ENCODE measurements at places on chromosomes 12 and 14.

DNA sequence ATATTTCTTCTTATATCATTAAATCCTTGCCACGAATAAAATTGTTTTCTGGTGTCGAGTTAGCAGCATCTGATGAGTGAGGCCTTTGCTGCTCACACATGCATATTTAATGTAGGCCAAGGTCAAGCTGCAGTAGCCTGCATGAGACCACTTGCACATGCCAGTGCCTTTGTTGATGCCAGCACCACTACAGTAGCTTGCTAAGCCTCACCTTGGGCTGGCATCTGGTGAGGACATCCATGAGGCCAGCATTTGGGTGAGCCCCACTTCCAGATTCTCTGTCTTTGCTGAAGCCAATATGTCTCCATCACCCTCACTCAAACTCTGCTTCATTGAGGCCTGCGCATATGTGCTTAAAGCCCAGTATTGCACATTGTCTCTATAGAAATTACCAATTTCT lies 8.0 kb downstream of the CCDC59 start:
- DNase-seq, result no peak

GRCh38 chr14:69808919-69809808 lies 12.1 kb upstream of the SLC10A1 start:
- no peak for DNase-seq

DNA sequence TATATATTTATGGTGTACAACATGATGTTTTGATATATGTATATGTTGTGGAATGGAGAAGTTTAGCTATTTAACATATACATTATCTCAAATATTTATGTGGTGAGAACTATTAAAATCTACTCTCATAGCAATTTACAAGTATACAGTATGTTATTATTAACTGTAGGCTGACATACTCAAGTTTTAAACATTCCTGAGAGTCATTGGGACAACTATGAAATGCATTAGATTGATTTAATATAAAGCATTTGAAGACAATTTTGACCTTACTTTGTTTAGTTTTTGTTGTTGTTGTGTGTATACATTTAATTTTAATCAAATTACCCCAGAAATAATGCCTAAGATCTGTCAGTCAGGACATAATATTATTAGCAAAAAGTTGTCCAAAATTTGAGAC lies 99.5 kb downstream of the LRRK2 start:
- DNase-seq, result no peak

DNA sequence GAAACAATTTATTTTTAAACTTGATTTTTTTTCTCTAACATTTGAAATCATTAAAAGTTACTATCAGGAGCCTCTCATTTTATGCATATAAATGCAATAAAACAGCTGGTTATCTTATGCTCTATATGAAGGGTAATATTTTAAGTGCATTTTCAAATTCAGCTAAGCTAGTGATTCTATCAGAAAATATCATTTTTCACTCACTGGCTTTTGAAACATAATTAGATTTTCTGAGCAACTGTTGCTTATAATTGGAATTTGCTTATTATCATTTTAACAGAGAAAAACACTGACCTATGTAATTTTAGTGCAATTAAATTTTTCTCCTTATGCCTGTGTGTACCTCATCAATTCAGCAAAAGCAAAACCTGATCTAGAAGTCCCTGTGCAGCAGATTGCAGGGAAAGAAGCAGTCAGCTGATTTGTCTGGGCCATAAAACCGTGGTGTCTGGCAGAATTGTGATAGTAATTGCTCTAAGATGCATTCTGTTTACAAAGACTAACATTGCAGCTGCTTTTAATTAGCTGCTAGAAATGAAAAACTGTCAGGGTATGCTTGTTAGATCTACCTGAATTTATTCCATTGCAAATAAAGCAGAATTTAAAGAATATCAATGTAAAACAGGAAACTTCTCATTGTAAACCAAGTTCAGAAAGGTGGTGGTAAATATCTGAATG lies 75.0 kb downstream of the BICD1 start:
- no peak for DNase-seq

Data from K562 (cell line).